ENCODE measurements at places on chromosomes 7 and 10.

DNA sequence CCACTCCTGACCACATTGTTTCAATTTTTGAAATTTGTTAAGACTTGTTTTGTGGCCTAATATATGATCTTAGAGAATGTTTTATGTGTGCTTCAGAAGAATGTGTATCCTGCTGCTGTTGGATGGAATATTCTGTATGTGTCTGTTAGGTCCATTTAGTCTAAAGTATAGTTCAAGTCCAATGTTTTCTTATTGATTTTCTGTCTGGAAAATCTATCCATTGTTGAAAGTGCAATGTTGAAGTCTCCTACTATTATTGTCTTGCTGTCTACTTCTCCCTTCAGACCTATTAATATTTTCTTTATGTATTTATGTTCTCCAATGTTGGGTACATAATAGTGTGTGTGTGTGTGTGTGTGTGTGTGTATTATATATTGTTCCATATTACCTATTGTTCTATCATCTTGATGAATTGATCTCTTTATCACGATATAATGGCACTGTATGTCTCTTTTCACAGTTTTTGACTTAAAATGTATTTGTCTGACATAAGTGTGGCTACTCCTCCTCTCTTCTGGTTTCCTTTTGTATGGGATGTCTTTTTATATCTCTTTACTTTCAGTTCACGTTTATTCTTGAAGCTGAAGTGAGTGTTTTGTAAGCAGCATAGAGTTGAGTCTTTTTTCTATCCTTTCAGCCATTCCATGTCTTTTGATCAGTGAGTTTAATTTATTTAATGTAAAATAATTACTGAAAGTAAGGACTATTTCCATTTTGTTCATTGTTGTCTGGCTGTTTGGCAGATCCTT lies 61.3 kb downstream of the AKR1D1 start:
- no peak for DNase-seq

DNA sequence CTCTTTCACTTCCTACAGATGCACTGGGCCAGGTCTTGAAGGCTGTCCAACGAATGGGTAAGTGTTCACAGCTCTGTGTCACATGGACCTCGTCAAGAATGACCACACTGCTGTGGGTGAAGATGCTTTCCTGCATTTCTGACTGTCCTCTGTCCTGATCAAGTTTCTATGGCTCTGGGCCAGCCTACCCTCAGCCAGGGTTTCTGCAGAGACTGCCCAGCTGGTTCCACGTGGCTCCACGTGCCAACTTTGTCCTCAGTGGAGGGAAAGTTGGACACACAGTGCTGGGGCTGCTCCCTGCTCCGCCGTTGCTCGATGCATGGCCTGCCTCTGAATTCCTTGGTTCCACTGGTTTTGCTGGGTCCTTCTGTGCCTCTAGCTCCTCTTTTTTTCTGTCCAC lies 152.3 kb downstream of the EGFR start:
- DNase-seq, result no peak

- DNase-seq, result no peak
These were observed 126.1 kb downstream of the ADARB2 start for GRCh38 chr10:1610986-1611770.

DNA sequence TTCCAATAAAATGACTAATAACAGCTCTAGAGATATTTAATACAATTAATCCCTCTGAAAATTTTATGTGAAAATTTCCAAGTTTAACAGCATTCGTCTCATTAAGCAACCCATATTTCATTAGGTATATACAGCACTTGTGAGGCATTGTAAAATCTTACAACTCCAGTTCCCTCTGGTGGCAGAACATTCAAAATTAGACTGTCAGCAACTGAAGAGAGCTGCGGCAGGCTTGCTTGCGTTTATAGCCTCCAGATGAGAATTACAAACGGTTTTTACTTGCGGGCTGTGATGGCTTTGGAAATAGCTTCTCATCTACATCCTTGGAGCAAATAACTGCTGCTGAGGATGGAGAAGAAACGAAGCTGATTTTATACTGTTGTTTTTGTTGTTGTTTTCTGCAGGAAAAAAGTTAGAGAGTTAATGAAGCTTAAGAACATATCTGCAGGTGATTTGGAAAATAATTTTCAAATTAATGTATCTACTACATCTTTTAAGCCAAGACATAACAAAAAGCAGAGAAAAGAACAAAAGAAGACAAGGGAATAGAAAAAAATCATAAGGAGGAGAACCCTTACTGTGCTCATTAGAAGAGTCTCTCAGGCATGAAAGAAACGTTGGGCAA lies 171.3 kb downstream of the MAGI2 start:
- peak; percentile 85 for DNase-seq

DNA sequence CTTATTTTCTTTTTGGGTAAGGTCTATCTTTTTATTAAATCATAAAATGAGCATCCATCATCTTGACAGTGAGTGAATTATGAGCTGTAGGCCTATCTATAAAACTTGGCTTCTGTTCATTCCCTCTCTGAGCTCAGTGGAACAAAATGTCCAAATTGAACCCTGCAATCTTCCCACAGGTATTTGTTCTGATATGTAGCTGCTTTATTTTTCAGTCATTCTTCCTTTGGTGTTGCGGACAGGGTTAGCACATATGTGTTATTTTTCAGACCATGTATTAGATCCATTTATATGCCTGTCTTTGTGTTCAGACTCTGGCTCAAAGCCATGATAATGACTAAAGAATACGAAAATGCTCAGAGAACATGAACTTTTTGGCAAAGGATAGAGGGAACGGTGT lies 201.6 kb upstream of the KIAA1217 start:
- DNase-seq, result no peak

GRCh38 chr10:35572583-35572982 lies 32.6 kb upstream of the GJD4 start:
- DNase-seq, result no peak

- no peak for DNase-seq
These were observed 163.1 kb downstream of the PPP1R17 start for GRCh38 chr7:31850066-31850465.

DNA sequence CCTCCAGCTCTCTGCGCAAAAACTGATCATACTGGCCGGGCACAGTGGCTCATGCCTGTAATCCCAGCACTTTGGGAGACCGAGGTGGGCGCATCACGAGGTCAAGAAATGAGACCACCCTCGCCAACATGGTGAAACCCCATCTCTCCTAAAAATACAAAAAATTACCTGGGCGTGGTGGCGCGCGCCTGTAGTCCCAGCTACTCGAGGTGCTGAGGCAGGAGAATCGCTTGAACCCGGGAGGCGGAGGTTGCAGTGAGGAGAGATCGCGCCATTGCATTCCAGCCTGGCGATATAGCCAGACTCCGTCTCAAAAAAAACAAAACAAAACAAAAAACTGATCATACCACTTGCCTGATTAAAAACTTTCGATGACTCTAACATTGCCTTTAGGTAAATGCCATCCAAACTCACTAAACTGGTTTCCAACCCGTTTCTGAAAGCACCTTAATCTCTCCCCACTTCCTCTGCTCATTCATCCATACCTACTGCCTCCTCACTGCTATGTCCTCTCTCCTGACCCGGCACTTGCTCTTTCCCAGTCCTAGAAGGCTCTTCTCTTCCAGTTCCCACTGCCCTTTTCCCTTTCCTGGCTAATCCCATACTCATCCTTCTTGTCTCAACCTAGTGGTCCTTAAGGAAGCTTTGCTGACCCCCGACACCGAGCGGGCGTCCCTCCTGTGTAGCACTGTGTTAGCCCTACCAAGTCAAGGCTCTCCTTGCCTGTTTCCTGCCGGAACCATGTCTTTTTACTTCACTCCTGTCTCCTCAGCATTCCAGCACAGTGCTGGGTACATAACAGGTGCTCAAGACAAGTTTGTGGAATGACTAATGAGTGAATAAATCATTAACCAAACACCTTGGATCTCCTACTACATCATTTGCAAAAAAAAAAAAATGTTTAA lies 686 bp upstream of the MIOS start:
- no peak for DNase-seq

DNA sequence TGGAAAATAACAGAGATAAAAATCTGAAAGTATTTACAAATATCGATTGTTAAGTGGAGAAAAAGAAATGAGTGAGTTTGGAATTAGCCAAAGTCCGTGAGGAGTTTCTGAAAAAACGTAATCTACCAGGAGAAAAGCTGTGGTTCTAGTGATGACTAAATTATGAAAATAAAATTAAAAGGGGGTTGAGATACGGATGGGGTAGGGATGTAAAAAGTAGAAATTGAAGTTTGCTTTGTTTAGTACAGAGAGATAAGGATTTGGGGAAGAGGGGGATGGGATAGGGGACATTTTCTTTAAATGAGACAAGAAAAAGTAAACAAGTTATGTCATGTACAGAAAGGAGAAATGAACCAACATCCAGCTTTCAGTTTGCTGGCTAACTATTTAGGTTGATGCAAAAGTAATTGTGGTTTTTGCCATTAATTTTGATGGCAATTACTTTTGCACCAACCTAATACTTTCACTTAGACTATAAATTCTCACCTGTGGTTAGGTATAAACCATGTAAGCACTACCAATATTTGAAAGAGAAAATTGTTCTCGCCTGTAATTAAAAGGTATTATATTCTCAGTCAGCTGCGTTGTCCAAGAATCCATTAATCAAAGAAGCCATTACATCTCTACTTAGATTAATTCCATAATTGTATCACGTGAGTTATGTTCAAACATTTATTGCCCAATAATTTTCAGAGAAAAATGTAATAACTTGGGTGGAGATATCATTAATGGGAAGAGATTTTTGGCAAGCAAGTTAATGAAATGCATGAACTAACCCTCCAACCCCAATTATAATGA lies 143.0 kb upstream of the NRP1 start:
- DNase-seq, result no peak

- DNase-seq, result no peak
These were observed 33.7 kb downstream of the SCRN1 start for GRCh38 chr7:29955799-29956486.

GRCh38 chr7:82507365-82507975 lies 63.9 kb upstream of the CACNA2D1 start:
- no peak for DNase-seq

DNA sequence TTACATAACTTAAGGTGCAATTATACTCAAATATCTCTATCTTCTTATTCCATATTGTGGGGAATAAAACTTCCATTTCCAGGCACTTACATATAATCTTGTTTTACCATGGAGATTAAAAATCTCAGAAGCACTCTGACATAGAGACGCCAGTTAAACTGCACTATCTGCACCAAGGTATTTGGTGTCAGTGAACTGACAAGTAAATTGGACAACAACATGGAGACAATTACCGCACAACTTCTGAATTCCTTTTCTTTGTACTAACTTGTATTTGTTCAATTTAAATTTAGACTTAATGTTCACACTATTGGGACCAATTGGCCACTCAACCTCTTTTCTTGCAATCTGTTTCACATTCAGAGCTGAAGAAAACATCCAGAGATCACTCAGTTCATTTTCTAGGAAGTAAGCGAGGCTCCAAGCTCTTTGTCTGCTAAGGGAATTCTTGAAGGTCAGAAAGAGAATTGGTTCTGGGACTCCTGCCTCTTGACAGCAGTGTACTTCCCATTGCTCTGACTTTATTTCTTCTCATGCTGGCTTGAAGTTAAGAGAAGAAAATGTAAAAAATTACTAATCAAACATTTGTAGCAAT lies 184.7 kb downstream of the CHCHD3 start:
- DNase-seq, result no peak

DNA sequence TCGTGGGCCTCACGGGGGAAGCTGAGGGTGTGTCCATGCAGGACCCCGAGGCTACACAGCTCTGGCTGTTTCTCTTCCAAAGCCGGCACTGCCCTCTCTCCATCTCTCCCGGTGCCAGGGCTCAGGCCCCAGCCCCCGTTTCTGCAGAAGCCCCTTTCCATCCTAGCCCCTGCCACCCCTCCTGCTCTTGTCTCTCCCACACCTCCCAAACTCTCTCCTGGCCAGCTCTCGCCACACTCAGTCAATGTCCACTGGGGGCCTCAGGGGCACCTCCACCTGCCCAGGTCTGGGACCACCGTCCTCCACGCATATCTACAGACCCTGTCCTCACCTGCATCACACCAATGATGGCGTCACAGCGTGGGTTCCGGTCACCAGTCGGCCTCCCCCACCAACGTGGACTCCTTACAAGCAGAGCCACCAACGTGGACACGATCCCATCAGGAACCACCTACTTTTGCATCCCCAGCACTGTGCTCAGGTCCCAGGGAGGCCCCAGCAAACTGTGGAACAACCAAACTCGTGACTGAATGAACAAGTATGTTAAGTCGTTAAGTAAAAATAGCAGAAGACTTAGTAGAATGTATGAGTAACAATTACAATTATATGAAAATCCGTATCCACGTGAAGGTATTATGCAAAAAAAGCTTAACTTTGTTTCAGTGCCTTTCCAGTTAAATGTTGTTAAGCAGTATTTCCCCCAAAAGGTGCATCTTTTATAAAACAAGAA lies 38.4 kb downstream of the DIP2C start:
- DNase-seq, result no peak

- no peak for DNase-seq
These were observed 32.8 kb downstream of the CPED1 start for GRCh38 chr7:121020989-121021969.
